Midbrain (tissue), 1 donor: ENCODE measurements at places on chromosomes 5 and 9.

- DNase-seq: no peak
Measured at GRCh38 chr5:38442247-38442573, 114.2 kb downstream of the LIFR start.

- DNase-seq: no peak
Measured at GRCh38 chr5:54332720-54333119, 22.3 kb upstream of the ARL15 start.

DNA sequence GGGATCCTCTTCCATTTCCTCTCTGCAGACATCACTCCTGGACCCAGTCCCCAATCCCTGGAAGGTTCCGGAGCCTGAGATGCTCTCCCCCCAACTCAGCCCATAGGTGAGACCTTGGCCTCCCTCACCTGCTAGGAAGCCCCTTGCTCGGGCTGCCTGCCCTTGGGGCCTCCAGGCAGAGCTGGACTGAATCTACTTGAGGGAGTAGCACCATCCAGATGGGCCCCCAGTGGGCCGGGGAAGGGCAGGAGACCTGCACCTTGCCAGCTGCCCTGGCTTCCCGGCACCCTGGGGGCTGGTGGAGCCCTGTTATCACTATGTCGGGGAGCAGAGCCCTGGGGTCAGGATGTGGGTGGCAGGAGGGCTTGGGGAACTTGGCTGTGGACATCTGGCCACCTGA is 26.9 kb upstream of the TMEM250 start:
- DNase-seq: no peak

GRCh38 chr5:113897748-113898147 is 384.3 kb downstream of the YTHDC2 start:
- DNase-seq: no peak

DNA sequence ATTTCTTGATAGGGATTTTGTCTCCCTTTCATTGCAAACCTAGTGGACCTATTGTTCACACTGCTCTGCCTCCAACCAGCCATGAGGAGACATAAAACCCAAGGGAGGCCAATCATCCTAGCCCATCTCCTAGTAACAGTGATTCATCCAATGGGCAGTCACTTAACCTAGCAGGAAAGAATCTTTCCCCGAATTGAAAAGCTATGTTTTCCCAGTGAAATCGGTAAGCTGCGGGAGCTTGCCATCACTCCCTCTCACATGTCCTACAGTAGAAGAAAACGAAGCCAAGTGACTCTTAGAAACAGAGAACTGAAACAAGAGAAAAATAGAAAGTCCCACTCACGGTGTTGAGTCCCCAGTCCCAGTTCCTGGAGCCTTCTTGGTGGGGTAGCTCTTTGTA is 123.3 kb downstream of the SUSD1 start:
- no peak for DNase-seq

- no peak for DNase-seq
Measured at GRCh38 chr5:134561871-134562296, 36.4 kb downstream of the JADE2 start.

- DNase-seq: no peak
Measured at GRCh38 chr9:38318759-38319495, 73.6 kb upstream of the ALDH1B1 start.

GRCh38 chr9:34502471-34502870 is 20.3 kb downstream of the ENHO start:
- no peak for DNase-seq

GRCh38 chr9:93549611-93550010 is 26.8 kb upstream of the PHF2 start:
- DNase-seq: no peak

DNA sequence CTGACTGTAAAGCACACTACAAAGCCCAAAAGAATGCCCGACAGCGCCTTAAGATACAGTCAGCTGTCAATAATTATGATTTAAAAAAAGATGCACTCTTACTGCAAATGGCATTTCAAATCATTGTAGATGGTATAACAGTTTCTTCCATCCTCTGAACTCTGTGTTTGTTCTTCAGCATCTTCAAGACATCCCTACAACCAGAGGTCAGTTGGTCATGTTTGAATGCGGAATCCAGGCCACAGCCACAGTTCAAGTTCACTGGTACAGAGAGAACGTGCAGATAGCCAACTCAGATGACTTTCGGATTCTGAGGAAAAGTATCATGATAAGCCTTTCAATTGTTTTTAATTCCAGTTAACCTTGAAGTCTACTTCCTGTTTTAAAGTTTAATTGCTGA is 8.7 kb upstream of the MYOT start:
- DNase-seq: peak; percentile 41

GRCh38 chr5:160020266-160020770 is 11.4 kb downstream of the TTC1 start:
- DNase-seq: no peak

- peak; percentile 72 for DNase-seq
Measured at GRCh38 chr5:118791926-118792734, 196.2 kb downstream of the DTWD2 start.

DNA sequence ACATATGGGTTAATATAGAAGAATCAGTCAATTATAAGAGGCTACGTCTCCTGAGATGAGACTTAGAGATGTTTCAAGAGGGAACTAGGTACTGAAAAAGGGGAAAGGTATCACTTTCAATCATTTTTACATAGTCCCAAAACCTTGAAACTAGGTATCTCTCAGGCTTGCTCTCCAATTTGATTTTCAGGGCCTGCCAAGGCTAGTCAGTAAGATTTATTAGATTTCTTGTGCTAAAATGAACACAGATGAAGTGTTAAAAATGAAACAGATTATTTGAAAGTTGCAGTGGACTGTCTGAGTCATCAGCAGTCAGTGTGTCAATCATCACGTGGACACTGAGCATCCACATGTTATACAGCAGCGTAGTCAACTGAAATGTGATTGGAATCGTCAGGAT is 591.1 kb downstream of the DTWD2 start:
- no peak for DNase-seq

GRCh38 chr5:176884571-176884890 is 14.6 kb downstream of the HK3 start:
- no peak for DNase-seq

DNA sequence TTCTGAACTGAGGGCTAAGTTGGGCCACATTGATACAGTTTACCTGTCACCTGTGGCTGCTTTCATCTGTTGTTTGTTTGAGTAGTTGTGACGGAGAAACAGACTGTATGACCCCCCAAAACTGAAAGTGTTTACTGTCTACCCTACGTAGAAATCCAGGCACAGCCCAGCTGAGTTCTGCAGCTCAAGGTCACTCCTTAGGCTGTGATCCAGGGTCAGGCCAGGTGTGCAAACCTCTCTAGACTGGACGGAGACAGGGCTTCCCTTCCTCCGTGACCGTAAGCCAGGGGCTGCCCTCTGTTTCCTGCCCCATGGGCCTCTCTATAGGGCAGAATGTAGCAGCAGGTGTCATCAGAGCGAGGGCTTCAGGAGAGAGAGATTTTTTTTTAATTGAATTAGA is 207.9 kb upstream of the OTULINL start:
- no peak for DNase-seq

GRCh38 chr9:119736491-119737454 is 367.5 kb upstream of the BRINP1 start:
- DNase-seq: no peak

GRCh38 chr9:135968601-135969000 is 7.4 kb upstream of the UBAC1 start:
- DNase-seq: no peak

DNA sequence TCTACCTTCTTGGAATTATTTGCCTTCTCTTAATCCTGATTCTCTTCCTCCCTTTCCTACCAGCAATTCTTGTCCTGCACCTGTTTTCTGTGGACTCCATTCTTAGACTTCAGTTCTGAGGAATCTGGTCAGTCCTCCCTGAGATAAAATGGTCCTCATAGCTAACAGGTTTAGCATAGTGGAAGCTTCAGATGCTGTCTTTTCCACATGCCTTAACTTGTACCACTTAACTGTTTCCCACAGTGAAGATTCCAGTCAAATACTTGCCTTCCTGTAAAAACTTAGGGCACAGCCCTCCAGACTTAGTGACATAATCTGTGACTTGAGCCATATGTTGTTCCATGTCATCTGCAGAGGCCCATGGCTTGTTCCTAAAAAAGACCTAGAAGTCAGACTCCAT is 261.3 kb downstream of the CWC27 start:
- DNase-seq: no peak

DNA sequence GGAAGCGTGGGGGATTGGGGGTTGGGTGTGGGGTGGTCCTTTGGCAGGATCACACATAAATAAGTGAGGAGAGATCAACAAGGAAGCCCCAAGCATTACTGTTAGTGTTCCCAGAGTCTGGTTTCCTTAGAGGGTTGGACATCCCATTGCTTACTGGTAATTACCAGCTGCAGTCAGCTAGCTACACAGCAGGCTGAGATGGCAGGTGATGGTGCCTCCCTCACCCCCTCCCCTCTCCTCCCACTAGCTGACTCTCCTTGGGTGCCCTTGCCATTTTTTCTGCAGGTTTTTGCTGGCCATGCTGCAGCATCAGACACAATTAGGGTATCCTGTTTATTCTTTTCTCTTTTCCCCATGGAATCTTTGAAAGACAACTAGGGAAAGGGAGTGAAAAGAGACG is 107.5 kb upstream of the TLR4 start:
- no peak for DNase-seq

GRCh38 chr9:12640016-12640587 is 53.1 kb upstream of the TYRP1 start:
- peak; percentile 26 for DNase-seq

- DNase-seq: no peak
Measured at GRCh38 chr5:112614986-112615385, 122.7 kb upstream of the APC start.

DNA sequence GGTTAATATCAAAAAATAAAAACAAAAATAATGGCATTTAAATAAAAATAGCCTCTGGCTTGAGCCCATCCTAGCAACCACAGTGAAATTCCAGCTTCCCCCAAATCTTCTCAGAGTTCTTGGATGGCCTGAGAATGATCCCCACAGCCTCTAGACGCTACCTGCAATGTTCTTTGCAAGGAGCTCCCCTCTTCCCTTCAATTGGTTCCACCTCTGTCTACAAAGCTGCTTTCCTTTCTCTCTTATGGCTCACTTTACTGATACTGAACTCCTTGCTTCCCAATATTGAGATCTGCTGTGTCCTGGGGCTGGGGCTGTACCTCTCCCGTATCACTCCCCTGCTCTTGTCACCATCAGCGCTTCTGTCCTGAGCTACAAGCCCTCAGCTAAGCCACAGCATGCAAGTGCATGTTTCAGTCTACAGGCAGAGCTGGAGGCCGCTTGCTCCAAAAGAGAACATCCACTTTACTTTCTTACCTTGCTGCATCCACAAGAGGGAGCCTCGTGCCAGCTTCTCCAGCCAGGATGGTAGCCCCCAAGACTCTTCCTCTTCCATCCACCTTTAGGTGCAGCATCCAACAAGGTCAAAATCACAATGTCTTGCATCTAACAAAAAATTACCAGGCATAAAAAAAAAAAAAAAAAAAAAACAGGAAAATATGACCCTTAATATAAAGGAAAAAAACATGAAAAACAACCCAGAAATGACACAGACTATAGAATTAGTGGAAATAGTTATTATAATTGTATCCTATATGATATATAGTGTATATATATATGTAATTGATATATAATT is 57.4 kb upstream of the PRSS3 start:
- DNase-seq: peak; percentile 2

DNA sequence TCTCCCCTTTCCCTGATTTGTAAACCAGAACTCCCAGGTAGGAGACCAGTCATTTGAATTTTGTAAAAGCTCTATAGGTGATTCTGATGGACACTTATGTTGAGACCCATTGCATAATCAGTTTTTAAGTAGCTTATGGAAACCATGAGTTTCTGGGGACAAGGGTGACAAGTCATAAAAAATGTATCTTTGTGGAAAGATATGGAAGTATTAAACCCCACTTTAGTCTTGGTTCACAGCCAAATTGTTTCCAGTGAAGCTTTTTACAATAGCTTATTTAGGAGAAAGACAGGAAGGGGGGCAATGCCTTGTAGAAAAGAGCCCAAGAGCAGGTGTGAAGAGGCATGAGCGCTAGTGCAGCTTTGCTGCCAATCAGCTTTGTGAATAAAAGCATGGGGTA is 453 bp upstream of the CCL28 start:
- DNase-seq: no peak

DNA sequence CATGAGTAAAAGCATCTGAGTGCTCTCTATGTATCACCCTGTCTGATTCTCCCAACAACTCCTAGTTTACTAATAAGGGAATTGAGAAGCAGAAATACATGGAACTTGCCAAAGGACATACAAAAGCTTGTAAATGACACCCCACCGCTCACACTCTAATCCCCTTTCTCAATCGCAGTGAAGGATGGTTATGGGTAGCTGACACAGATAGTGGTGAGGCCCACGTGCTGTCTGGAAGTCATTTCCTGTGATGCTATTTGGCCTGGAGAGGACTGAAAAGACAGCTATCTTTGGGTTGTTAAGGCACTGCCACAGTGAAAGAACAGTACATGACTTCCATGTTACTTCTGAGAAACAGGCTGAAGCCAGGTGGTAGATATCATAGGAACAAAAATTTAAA is 117.0 kb downstream of the GLIS3 start:
- DNase-seq: no peak

GRCh38 chr5:9314558-9314957 is 231.3 kb downstream of the SEMA5A start:
- no peak for DNase-seq

GRCh38 chr5:88872971-88873370 is 10.0 kb downstream of the MEF2C start:
- DNase-seq: no peak

GRCh38 chr9:76701441-76702039 is 62.7 kb upstream of the PCA3 start:
- DNase-seq: peak; percentile 31

DNA sequence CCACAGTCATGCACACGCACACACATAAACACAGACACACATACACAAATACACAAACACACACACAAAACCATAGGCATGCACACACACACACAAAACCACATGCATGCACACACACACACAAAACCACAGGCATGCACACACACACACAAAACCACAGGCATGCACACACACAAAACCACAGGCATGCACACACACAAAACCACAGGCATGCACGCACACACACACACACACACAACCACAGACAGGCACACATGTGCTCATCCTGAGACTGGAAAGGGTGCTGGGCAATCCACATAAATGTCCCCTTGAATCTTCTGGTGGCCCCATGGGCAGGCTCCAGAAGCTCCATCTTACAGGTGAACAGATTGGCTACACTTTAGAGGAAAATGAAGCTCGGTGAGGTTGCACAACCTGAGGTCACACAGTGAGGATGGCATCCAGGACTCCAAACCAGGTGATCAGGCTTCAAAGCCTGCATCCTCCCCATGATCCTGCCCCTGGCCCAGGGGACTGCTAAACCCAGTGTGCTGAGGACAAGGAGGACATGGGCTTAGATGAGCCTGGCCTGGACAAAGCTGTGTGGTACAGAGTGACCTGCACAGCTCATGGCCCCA is 144.8 kb downstream of the GADD45G start:
- DNase-seq: no peak

GRCh38 chr5:8098081-8098480 is 229.1 kb downstream of the MTRR start:
- no peak for DNase-seq

- DNase-seq: no peak
Measured at GRCh38 chr9:127712371-127712770, 3.1 kb downstream of the PTRH1 start.

- DNase-seq: no peak
Measured at GRCh38 chr9:111728143-111728542, 66.6 kb downstream of the SHOC1 start.

GRCh38 chr9:104177003-104177611 is 83.0 kb downstream of the SMC2 start:
- DNase-seq: peak; percentile 0
